ENCODE measurements at places on chromosomes 6 and 20.
A peak's percentile ranks its signal among the peaks of the same experiment; 100 is the strongest.

- no peak for DNase-seq
Observed at GRCh38 chr6:81774542-81774941, 22.1 kb upstream of the TENT5A start.

GRCh38 chr20:50292591-50293283 lies 102.1 kb downstream of the CEBPB start:
- no peak for DNase-seq

GRCh38 chr20:58398254-58398653 lies 9.2 kb downstream of the VAPB start:
- no peak for DNase-seq

GRCh38 chr20:53216856-53217576 lies 244.9 kb downstream of the TSHZ2 start:
- DNase-seq, result peak; percentile 4

DNA sequence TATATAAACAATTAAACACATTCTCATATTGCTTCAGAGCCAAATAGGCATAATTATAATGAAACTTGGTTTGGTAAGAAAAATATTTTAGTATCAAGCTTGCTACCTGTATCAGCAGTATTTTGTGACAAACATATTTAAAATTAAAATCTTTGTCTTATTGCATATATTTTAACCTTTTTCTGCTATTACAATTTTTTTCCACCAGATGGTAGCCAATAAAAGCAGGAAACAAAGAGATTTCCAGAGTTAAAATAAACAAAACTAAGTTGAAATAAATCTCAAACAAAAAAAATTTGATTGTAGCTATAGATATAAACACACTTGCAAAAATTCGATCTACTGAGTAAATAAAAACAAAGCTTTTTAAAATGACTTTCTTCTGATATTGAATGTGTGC lies 491.3 kb upstream of the GJE1 start:
- no peak for DNase-seq

DNA sequence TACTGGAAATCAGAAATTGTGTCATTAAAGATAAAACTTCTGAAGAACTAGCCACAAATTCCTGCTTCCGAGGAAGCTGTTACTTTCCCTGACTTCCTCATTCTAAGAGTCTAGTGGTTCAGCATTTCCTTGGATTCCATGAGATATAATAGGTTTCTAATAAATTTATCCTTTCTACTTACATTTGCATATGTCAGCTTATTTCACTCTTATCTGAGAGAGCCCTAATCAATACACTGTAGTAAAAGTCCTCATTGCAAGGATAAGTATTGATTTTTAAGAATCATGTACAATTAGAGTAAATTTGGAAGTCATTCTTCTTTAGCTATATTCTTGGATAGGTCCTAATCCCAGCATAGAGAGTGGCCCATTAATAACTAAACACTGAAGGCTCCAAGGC lies 16.9 kb upstream of the THEMIS start:
- no peak for DNase-seq

GRCh38 chr6:137033828-137034227 lies 10.9 kb downstream of the IL20RA start:
- no peak for DNase-seq

GRCh38 chr6:55694148-55694547 lies 115.2 kb upstream of the HMGCLL1 start:
- DNase-seq, result no peak

- DNase-seq, result no peak
Observed at GRCh38 chr20:35135867-35136586, 11.1 kb downstream of the EDEM2 start.

GRCh38 chr20:22716821-22717351 lies 132.5 kb upstream of the FOXA2 start:
- no peak for DNase-seq

- no peak for DNase-seq
Observed at GRCh38 chr6:125806813-125807212, 16.1 kb downstream of the NCOA7 start.

DNA sequence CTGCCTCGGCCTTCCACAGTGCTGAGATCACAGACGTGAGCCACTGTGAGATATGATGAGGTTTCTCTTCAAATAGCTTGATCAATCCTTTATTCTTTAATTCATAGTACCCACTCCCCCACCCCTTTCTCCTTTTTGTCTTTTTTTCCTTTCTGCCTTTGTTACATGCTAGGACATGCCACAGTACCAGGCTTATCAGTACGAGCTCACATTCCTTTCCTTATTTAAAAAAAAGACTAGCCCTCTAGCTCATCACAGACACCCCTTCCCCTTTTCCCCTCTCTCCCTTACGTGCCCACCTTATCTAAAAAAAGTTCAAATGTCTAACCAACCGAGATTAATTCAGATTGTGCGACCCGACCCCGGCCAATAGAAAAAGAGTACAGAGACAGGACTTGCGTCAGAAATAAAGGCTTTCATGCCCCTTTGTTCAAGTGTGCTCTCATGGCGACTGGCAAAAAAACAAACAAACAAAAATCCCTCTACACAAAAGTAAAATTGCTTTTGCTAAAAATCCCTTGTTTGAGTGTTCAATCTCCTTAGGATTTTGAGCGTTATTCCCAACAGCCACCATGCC lies 49.2 kb downstream of the MRAP2 start:
- peak; percentile 31 for DNase-seq

- DNase-seq, result no peak
Observed at GRCh38 chr6:154301086-154301625, 55.4 kb downstream of the IPCEF1 start.

DNA sequence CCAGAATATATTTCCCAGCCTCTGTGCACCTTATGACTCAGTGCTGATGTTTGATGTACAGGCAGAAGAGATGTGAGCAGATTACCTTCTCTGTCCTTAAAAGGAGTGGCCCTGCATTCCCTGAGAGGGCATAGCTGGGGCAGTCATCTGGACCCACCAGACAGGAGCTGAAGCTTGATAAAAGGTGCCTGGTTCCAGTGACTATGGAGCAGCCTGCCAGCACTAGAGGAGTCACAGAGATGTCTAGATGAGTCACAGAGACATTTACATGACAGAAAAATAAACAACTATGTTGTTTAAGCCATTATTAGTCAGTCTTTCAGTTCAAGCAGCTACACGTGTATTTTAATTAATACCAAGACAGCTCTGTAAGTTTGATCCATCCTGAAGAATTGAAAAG lies 237.1 kb upstream of the MOCS1 start:
- no peak for DNase-seq

GRCh38 chr6:73177221-73177944 lies 47.9 kb downstream of the KHDC1L start:
- no peak for DNase-seq

DNA sequence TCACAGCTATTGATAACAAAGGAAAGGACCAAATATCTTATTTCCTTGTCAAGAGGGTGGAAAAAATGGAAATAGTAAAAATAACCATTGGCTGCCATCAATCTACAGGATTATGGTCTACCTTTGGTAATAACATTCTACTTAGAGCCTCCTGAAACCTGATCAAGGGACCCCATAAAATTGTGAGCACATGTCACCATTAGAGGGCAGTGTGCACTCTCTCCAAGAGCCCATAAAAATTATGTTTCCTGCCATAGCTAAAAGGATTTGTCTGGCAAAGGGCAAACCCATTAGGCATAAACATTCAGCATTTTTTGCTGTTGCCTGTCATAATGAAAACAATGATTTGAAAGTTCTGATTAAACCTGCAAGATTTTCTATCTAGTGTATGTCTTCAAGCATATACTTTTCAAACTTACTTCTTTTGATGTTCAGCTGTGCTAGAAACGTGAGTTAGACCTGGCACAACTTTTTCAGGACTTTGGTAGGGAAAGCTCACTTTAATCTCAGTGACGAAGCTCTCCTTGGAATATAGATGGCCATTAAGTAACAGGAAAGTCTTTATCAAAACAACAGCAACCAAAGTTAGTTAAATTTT lies 120.7 kb upstream of the ZFP64 start:
- DNase-seq, result peak; percentile 76

DNA sequence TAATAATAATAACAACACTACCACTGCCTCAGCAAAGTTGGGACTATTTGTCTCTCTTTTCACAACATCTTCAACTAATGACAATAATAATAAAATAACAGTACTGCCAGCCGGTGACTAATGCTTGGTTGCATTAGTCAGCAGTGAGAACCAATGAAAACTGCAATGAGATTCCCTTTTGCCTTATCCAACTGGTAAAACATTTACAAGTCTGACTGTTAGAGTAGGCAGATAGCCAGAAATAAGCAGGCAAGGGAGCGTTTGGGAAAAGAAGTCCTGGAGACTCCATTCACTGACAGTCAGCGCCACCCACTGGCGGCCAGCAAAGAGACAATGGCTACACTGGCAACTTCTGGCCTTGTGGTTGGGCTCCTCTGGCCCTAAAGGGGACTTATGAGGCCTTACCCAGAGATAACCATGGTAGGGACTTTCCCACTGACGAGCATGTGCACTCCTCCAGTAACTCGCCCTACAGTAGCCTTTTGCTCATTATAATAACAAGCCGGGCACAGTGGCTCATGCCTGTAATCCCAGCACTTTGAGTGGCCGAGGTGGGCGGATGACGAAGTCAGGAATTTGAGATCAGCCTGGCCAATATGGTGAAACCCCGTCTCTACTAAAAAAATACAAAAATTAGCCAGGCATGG lies 3.4 kb upstream of the NSFL1C start:
- peak; percentile 73 for DNase-seq

DNA sequence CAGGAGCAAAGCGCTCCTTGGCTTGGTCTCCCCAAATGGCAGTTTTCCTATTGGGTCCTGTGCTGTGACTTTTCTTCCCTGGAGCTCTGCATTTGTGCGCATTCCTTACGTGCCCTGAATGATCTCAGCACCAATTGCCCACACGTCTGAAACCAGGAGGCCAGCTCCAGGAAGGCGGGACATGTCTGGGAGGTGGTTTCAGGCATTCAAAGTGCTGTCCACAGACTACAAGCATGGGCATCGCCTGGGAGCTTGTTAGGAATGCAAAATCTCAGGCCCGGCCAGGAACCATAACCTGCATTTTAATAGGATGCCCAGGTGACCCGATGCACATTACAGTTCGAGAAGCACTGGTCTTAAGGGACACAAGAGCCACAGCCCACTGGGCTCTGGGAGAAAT lies 239.6 kb downstream of the ANKRD60 start:
- DNase-seq, result no peak

DNA sequence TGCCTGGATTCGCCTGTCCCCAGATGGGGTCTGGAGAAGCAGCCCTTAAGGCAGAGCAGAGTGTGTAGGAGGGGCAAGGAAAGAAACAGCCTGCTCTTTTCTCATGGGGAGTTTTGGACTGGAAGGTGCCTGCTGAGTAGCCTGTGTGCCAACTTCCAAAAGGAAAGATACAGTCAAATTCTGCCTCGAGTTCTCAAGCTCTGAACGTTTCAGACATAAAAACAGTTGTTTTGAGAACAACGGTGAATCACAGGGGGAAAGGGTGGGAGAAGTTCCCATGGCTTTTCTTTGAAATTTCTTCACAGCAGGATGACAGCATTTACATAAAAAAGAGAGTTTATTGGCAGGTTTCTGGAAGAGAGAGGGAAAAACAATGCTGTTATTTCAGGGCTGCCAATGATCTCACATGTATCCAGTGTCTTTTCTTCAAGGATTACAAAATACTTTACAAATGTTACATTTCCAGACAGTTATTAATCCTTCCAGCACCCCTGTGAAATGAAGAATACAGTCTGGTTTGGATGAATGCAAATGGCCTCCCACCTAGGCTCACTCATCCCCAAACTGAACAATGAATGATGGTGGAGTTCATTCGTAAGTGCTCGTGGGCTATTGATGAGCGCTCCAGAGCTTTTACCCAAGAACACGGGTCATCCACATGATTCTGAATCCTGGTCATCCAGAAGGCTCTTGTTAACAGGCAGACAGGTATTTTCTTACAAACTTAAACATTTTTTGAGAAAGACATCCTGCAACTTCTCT lies 33.8 kb upstream of the ECI2 start:
- no peak for DNase-seq

DNA sequence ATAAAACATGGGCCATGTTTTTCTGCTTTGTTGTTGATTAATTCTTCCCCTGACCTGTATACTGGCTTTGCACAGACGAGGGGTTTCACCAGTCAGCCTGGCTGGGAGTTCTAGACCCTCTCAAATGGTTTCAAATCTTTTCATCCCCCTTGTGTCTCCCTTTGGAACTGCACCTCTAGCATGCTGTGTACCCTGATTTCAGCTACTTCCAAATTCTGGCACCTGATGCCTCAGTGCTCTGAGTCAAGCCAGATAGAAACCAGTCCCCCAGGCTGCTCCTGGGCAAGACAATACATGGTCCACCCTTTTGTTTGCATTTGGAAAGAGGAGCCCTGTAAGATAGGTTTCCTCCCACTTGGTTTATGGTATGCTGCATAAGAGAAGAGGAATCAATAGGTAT lies 290.2 kb downstream of the BTBD3 start:
- DNase-seq, result no peak

GRCh38 chr20:42740226-42740870 lies 449.4 kb downstream of the PTPRT start:
- DNase-seq, result no peak

DNA sequence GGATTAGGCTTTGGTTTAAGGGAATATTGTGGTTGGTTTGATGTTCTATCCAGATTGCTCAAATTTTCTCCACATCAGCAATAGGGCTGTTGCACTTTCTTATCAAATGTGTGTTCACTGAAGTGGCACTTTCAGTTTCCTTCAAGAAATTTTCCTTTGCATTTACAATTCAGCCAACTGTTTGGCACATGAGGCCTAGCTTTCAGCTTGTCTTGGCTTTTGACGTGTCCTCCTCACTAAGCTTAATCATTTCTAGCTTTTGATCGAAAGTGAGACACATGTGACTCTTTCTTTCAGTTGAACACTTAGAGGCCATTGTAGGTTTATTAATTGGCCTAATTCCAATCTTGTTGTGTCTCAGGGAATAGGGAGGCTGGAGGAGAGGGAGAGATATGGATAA lies 104.8 kb downstream of the FLRT3 start:
- DNase-seq, result no peak

DNA sequence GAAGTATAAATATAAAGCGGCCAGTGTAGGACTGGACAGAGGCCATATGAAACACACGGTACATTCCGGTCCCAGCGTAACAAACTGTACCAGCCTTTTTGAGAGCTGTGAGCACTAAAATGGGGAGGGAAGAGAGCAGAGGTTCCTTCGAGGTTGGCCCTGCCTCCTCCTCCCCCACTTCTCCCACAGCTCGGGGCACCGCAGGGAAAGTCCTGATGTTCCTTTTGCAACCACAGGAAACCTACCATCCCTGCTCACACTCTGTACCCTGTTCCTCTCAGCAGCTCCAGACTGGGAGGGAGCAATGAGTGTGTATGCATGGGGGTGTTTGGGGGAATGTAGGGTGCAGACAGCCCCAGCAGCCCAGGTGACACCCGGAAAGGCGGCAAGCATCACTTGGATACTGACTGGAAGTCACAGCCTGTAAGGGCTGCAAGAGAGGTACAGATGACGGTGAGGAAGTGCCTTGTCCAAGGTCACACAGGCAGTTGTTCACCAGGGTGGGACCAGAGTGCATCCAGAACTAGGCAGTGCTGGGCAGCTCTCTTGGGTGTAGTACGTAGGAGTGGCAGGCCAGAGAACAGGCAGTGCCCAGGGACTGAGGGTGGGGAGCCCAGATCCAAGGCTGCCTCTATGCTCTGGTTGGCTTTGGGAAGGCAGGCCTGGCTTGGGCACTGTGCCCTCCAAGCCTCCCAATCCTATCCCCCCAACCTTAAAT lies 11.0 kb upstream of the ARMC12 start:
- no peak for DNase-seq

GRCh38 chr20:51220293-51220706 lies 197.4 kb upstream of the KCNG1 start:
- DNase-seq, result no peak

- DNase-seq, result no peak
Observed at GRCh38 chr6:91288741-91289140, 701.9 kb upstream of the MAP3K7 start.

- no peak for DNase-seq
Observed at GRCh38 chr20:62571669-62572344, 70.5 kb upstream of the SLCO4A1 start.

Measured in NCI-H2227 treated with DMSO at 0.1 percent for 48 hours (cell line).